ENCODE measurements at places on chromosomes 16 and 17.

DNA sequence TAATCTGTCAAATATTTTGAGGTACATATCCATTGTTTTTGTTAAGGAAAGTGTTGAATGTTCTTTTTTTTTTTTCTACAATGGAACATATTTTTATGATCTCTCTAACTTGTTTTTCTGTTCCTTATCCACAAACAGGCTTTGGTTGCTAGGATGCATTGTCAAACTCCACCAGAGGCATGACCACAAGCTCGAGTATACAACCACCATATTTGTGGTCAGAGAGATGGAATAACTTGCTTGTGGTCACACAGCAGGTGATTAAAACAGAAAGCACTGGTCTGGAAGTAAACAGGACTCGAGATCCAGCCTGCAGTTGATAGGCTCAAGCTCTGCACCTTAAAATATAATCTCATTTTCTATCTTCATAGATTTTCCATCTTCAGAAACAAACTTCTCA, 105.8 kb upstream of the ADAMTS18 start:
- no peak for DNase-seq

GRCh38 chr16:73616770-73617169, 568.8 kb upstream of the ZFHX3 start:
- no peak for DNase-seq

GRCh38 chr16:87812200-87812656, 46.4 kb upstream of the KLHDC4 start:
- no peak for DNase-seq

DNA sequence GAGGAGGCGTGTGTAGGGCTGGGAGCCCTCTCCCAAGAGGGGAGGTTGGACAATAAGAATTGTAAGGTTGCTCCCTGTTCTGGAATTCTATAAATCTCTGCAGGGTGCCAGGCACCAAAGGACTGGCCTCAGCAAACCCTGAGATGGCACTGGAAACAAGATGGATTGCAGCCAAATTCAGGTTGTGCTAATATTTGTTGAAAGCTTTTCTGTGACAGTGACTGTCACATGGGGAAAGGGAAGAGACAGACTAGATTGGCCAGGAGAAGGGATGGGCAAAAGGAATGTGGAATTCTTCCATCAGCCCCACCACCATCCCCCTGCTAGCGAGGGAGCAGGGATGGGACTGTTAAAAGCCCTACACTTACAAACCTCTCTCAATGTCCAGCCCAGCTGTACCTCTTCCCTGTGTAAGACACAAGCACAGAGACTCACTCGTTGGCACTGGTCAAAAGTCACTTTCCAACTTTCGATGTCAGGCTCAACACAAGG, 62.4 kb downstream of the SOX9 start:
- DNase-seq: no peak

GRCh38 chr17:32523017-32523680, 36.4 kb downstream of the CDK5R1 start:
- DNase-seq: no peak
